ENCODE measurements at places on chromosomes 5 and 9.

DNA sequence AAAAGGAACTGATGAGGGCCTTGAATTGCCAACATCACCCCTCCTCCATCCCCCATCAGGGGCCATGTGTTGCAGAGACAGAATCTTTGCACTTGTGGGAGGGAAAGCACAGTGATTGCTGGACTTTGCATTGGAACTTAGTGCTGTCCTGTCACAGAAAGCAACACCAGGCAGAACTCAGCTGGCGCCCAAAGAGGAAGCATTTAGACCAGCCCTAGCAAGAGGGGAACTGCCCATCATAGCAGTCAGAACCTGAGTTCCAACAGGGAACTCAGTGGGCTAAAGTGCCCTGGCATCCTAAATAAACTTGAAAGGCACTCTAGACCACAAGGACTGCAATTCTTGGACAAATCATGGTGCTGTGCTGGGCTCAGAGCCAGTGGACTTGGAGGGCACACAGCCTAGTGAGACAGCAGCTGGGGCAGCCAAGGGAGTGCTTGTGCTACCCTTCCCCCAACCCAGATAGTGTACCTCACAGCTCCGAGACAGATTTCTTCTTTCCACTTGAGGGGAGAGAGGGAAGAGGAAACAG lies 128.1 kb downstream of the ACTL7B start:
- no peak for DNase-seq

DNA sequence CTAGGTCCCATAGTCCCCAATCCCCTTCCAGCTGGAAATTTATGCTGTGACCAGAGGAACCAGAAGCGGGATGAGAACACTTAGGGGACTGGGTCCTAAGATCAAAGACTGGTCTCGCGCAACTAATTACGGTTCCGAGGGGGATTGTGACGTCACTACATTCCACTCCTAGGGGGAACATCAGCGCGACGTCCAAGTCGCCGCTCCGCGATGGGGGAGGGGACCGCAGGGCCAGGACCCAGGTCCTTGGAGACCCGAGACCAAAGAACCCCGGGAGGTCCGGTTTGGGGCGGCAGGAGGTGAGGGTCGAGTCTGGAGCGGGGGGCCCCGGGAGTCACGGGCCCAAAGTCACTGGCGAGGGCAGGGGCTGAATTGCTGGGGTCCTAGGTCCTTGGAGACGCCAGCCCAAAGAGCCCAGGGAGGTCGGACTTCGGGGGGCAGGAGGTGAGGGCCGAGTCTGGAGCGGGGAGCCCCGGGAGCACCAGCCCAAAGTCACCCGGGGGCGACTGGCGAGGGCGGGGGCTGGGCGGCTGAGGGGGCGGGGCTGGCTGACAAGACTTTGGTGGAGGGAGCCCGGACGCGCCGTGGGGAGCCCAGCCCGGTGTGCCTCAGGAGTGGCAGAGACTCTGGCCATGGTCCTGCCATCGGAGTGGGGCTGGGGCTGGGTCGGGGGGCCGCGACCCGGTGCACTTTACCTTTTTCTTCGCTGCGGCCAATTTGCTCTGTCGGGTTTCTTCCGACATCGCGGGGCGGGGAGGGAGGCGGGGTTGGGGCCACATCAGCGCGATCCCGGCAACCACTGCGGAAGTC lies at the start of gene GOLGA2:
Gene GOLGA2, minus strand, starts transcription at position 810 of the 810 bp plus-strand sequence. Its CDS starts 31 bp downstream, at position 779.
- DNase-seq: no peak

DNA sequence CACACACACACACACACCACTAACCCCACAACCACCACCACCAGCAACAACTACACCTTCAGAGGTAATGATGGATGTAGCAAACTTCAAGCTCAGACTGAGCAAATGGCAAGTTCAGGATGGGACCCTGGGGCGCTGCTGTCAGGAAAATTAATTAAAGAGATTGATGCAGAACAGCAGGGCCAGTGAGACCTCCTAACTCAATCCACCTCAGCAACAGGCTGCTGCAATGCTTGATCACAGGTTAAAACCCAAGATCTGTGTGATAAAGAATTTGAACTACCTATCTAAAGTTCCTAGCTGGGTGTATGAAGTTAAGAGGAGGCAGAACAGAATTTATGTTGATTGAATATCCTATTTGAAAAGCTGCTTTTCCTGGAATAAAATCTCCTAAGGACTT lies 140.3 kb upstream of the FER start:
- no peak for DNase-seq

DNA sequence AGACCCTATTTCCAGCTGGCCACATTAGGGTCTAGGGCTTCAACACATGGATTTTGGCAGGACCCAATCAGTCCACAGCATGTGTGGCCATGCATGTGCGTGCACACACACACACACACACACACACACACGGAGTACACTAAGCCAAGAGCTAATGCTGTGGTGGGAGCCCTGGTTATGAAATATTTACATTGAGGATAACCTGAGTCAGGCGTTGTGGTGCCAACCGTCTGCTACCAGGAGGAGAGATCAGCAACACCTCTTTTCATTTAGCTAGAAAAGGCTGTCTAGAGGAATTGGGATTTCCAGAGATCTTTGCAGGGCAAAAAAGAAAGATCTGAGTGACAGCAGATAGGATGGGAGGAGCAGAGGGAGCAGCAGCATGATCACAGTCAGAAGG lies 141.5 kb downstream of the TRPM3 start:
- no peak for DNase-seq

- peak; percentile 67 for DNase-seq
Measured at GRCh38 chr5:473551-474192, 30.7 kb downstream of the EXOC3 start.

- DNase-seq: no peak
Measured at GRCh38 chr9:133533857-133534256, 647 bp upstream of the ADAMTSL2 start.

GRCh38 chr9:19870988-19871387 lies 82.2 kb upstream of the SLC24A2 start:
- no peak for DNase-seq

DNA sequence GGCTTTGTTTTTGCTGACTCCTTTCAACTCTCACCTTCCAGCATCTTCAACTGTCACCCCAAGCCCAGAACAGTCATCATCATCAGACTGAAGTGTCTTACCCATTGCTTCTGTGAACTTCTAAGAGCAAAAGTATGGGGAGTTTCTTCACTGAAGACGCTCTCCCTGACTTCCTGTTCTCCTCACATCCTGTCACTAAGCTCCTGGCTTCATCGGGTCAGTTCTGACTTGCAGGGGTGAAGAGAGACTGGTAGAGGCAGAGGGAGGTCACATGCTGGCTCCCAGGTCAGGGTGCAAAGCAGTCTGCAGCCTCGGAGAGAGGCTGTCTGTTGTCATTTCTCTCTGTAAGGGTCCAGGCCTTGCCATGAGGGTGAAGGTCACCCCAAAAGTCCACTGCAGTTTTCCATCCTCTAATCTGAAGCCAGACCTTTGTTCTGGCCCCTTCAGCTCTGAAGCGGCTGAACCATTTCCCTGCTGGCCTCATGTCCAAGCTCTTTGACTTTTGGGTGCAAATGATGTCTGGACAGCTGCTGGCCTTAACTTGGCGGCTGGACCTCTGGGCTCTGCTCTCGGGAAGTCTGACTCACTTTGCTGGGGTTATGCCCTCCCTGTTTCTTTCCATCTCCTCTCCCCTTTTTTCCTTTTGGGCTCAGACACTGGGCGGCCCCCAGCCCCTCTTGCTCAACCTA lies 305.0 kb downstream of the RAB3C start:
- DNase-seq: no peak

GRCh38 chr9:27441741-27442070 lies 82.4 kb upstream of the IFNK start:
- DNase-seq: no peak

DNA sequence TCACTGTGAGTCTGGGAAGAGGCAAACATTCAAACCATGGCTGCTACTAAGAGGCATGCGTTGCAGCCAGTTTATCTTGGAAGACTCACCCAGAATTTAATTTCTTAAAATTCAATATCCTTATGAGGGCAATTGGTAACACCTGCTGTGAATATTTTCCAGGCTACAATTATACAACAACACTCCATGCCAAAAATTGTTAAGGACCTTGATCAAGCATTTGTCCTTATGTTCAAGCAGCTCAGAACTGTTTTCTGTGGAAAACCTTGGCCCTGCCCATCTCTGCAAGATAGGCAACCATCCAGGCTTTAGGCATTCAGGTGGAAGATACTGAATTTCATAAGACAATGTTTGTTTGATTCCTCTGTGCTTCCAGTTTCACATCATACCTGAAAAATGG lies 327.8 kb downstream of the FBXL7 start:
- DNase-seq: no peak

- no peak for DNase-seq
Measured at GRCh38 chr5:109455598-109456096, 45.9 kb upstream of the PJA2 start.

- DNase-seq: no peak
Measured at GRCh38 chr5:45694255-45694814, 1.8 kb downstream of the HCN1 start.

GRCh38 chr9:1217076-1217475 lies 166.9 kb downstream of the DMRT2 start:
- DNase-seq: no peak

- DNase-seq: no peak
Measured at GRCh38 chr5:155259648-155260047, 246.1 kb downstream of the KIF4B start.

GRCh38 chr5:121762426-121762825 lies 89.3 kb upstream of the FTMT start:
- DNase-seq: no peak

DNA sequence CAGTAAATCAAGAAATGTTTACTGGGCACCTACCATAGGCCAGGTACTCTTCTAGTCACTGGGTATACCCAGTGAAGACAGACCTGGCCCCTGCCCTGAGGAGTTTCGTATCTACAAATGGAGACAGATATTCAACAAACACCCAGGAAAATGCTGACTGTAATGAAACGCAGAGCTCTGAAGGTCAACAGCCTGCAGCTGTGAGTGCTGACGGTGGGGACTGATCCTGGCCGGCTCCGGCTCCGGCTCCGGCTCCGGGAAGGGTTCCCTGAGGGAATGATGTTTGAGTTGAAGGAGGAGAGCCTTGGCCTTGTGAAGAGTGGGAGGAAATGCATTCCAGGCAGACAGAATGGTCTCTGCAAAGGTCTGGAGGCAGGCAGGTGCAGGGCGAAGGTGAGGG lies 23.1 kb downstream of the FGFR4 start:
- DNase-seq: no peak

DNA sequence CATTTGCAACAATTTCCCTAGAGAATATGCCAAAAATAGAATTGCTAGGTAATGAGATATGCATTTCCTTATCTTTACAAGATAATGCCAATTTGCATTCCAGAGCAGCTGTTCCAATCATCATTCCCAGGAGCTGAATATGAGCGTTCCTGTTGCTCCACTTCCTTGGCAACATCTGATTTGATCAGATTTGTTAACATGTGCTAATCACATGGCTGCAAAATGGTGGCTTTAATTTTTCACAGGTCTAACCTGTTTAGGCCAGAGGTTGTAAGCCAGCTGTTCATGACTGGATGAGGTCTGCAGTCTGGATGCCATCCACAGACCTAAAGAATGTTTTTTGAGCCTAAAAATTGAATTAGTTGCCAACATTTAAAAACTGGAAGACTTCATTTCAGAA lies 220.7 kb upstream of the IL12B start:
- no peak for DNase-seq

GRCh38 chr5:121748686-121749085 lies 103.0 kb upstream of the FTMT start:
- no peak for DNase-seq

DNA sequence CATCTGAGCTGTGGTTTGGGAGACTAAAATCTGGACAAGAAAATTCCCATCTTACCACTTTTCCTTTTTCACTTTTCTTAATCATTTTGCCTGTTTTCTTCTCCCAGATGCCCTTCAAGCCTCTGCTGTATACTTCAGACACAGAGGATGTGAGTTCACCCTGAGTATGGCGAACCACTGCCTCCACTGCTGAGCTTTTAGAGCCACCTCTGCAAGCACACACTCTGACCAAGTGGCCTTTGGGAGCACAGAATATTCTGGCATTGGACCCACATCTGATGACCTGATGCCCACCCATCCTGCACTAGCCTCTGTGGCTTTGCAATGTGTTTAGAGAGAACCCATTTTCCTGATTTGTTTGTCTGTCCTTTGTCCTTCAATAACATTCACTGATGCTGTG lies 32.5 kb downstream of the TERT start:
- no peak for DNase-seq

DNA sequence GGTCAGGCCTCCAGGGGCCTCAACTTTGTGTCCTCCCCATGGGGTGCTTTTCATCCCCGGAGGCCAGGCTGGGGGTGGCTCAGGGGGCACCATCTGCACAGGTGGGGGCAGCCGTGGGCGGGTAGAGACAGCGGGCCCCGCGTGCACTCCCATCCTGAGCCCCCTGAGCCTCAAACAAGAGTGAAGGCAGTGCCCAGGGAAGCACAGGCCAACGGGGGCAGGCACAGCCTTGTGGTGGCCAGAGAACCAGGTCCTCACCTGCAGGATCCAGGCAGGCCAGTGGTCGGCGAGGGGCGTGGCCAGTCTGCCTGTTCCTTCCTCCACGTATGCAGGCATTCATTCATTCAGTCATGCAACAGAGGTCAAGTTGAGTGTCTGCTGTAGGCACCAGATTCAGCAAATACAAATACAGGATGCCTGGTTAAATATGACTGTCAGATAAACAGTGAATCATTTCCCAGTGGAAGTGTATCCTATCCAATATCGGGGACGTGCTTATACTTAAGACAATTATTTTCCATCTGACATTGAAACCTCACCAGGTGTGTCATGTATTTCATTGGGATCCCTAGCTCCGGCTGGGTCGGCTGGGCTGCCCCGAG lies 22.3 kb downstream of the KCNT1 start:
- DNase-seq: no peak

GRCh38 chr9:133855802-133856521 lies 117.8 kb upstream of the SARDH start:
- DNase-seq: no peak

GRCh38 chr5:10151656-10152055 lies 98.0 kb downstream of the ATPSCKMT start:
- no peak for DNase-seq

GRCh38 chr5:14675865-14676300 lies 11.4 kb downstream of the OTULIN start:
- DNase-seq: no peak

DNA sequence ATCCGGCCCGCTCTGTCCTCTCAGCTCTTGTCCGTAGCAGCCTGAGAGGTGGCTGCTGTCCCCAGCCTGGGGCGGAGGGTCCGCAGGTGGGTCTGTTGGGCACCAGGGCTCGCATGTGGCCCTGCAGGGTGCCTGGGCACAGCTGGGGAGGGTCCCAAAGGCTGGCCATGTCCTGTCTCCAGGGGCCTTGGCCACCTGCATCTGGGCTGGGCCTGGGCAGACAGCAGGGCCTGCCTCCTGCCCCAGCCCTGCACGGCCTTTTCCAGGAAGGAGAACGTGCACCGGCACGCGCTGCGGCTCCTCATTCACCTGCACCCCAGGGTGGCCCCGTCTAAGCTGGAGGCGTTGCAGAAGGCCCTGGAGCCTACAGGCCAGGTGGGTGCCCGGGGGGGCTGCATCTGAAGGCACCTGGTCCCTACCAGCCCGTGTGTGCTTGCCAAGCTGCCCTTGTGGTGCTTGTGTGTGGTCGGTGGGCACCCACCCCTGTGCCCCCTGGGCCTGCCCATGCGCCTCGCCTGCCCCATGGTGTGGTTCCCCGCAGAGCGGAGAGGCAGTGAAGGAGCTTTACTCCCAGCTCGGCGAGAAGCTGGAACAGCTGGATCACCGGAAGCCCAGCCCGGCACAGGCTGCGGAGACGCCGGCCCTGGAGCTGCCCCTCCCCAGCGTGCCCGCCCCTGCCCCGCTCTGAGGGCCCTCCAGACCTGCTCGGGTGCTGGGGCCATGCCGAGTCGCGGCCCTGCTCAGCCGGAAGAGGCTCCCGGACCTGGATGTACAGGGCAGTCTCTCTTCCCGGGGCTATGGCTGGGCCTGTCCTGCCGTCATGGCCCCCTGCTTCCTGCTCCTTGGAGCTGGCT lies 5.1 kb upstream of the TOR4A start:
- DNase-seq: no peak
